Transverse colon (tissue), 4 donors: ENCODE measurements at places on chromosomes 5 and 9. TPM values are rescaled to one million over a fixed set of nuclear protein-coding genes. Genes with fewer than 3 reads are reported as not detected.

ACSL6 gene
- total RNA-seq: 0.64 TPM

GFPT2 gene
- total RNA-seq: 8.6 TPM

IFNA13 gene
- not detected for total RNA-seq

- H3K36me3 ChIP-seq: peaks cover 37% of the 10 kb centered on the region
- H3K4me1 ChIP-seq: peaks cover 55% of the 10 kb centered on the region
- no peak for DNase-seq
- no peak overlapping the region for H3K27ac ChIP-seq
- no peaks in the 10 kb centered on the region for H3K27me3 ChIP-seq
- no peak overlapping the region for H3K4me3 ChIP-seq
These were observed 4.5 kb downstream of the LTC4S start for GRCh38 chr5:179798144-179798770.

DNA sequence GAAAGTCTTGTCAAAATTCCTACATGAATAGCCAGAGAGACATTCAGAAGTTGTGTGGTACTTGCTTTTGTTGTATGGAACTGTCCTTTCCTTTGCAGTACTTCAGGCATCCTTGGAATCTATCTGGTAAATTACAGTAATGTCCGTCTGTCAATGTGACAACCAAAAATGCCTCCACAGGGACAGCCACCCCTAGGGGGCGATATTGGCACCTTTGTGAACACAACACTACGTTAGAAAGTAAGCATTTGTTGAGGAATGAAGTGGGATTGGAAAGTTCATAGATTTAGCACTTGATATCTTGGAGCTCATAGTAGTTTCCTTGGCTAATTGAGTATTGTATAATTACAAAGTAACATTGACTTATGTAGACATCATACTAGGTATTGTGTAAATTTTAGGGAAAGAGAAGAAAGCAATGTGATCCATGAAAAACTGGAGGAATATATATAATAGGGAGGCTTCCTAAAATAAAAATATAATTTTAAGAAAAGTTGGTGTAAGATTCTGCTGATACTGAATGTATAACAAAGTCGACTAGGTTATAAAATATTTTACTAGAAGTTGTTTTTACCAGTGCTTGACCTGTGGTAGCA lies 32.7 kb downstream of the TMEFF1 start:
- no peak overlapping the region for H3K27ac ChIP-seq
- H3K36me3 ChIP-seq: no peaks in the 10 kb centered on the region
- H3K4me1 ChIP-seq: no peaks in the 10 kb centered on the region
- no peaks in the 10 kb centered on the region for H3K27me3 ChIP-seq
